ENCODE measurements at places on chromosomes 1 and 21.
A peak's percentile ranks its signal among the peaks of the same experiment; 100 is the strongest.

DNA sequence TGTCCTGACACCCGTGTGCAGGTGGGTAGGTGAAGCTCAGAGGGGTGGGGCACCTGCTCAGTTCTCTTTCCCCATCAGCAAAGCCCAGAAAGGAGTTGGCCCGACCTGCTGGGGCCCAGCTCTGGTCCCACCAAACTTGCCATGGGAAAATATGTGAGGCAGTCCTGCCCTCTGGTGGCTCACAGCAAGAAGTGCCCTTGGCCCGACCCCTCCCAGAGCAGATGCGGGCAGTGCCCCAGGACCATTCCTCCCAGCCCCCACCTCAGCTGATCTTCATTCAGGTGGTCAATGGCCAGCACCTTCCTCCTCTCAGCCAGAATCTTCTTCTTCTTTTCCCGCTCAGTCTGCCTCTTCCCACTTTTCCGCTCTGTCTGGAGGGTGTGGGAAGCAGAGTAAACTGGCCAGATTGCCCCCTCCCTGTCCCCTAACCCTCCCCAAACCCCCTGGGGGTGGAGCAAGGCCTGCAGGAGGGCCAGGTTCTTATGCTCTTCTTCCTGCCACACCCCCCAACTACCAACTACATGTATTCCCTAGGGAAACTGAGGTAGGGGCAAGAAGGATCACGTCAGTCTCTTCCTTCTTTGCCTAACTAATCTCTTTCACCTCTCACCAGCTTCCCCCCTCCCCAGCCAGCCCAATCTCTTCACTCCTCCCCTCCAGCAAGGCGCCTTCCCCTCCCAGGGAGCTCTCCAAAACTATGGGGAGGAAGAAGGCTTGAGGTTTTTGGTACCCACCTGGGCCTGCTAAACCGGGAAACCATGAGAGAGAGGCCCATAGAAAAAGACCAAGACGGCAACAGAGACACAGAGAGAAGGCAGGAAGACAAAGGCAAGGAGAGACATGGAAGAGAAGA lies 15.6 kb downstream of the TNNT2 start:
- DNase-seq: no peak

DNA sequence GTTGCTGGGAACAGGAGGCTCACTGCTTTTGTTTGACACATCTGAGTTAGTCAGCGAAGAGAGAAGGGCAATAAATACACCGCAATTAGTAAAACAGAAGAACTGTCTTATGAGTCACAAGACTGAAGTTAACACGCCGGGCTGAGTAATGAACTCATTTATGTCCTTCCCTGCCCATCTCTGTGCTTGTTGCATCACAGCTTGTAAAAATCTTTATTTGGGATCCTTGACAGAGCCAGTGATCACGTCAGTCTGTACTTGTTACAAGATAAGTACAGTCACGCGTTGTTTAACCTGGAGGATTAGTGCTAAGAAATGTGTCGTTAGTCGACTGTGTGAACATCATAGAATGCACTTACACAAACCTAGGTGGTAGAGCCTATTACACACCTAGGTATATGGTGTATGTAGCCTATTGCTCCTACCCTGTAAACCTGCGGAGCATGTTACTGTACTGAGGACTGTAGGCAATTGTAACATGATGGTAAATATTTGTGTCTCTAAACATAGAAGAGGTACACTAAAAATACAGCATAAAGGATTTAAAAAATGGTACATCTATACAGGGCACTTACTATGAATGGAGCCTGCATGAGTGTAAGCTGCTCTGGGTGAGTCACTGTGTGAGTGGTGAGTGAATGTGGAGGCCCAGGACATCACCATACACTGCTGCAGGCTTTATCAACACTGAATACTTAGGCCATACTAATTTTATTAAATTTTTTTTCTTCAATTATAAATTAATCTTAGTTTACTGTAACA lies 272.2 kb downstream of the TNR start:
- DNase-seq: no peak

DNA sequence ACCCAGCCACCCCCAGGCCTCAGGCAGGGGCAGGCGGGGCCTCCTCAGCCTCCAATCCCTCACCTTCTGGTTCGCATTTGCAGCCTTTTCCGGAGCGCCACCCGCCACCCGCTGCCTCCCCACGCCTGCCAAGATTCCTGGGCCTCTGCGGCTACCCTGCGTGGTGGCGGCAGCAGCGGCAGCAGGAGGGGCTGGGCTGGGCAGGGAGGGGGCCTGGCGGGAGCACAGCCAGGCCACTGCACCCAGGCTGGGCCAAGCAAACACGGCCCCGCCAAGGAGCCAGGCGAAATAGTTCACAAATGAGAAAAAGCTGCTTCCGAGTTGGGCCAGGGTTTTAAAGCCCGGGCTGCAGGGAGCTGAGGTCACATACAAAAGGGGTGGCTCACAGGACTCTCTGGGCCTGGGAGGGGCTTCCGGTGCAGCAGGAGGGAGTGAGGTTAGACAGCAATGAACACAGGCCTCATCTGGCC lies 9.8 kb downstream of the COL8A2 start:
- DNase-seq: no peak

DNA sequence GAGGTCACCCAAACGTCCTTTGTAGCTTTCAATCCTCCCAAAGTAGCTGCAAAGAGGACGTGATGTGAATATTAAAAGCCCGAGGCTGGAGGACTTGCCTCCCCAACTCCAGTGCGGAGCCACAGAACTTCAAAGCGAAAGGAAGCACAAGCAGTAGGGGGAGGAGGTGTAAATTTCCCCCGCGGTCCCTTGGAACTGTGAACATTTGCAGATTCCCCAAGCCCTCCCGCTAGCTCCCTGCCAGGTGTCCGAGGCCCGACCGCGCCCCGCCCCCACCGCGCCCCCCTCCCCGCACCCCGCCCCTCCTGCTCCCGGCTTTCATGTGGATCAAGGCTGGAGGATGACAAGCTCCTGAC lies 41.5 kb upstream of the HAO2 start:
- DNase-seq: no peak

DNA sequence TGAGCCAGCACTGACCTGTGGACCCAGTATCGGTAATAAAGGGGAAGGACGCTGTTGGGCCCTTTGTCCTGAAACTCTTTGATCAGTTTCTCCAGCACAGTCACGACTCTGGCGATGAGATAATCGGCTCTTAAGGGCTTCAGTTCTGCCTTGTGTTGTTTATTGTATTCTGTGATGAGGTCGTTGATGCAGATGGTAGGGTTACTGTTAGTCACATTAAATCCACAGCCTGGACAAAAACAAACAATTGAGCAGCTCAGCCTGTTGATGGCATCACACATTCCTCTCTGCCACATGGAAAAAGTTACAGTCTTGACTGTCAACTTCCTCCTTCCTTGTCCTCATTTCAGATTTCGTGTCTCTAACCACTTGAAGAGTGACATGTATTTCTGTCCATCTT lies 57.6 kb downstream of the SIM2 start:
- no peak for DNase-seq

DNA sequence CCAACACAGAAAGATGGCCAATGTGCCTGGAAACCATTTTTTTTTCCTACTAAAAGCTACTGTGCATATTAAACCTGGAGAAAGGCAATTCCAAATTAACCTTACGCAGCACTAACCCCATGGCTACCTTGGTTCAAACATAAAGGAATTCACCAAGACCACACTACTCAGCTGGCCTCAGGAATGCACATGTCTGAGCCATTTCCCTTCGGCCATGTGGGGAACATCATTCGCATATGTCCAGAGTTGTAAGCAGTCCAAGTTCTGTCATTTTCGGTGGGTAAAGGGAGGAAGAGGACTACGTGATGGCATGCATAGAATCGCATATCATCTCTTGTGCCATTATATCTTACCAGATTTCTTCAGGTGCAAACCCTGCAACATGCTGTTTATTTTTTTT lies 175.4 kb downstream of the NTMT2 start:
- DNase-seq: no peak

DNA sequence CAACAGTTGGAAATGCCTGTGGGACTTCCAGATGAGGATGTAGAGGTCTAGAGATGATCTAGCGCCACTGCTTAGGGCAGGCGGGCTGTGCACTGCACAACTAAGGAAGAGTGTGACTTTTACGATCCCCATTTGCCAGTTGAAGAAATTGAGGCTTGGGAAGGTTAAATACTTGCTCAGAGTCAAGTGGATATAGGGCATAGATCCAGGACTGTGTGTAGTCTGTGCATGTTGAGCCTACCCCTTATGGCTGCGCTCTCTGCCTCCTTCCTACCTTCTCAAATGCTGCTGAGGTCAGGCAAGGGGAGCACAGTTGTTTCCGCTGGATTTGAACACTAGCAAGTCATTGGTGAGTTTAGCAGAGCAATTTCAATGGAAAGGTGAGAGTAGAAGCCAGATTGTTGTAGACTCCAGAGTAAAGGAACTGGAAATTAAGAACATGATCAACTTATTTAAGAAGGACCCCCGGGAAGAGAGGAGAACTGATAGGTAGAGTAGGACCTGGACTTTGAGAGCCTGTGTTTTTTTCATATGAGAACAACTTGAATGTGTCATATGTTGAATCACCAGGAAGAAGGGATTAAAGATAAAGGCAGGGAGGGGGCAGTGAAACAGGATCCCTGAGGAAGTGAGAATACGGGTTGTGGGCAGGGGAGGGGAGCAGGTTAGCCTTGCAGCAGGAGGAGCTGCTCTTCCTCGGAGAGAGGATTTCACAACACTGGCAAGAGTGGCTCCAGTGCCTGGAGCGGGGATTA lies 2.7 kb downstream of the CAPN2 start:
- DNase-seq: no peak

DNA sequence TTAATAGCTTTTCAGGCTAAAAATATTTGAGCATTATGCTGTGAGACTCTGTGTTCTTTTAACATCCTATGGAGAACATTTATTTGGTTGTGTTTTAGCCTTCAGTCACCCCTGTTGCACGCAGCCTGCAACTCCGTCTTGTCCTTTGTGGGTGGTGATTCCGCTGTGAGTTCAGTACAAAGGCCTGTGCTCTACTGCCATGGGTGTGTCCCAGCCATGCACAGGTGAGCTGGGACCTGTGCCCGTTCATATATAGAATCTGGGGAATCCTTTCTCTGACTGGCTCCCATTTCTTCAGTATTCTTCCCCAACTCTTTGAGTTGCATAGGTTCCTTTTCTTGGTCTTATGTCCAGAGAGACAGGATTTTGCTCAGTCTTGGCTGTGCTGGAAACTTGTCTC lies 61.4 kb downstream of the ACTL8 start:
- no peak for DNase-seq

DNA sequence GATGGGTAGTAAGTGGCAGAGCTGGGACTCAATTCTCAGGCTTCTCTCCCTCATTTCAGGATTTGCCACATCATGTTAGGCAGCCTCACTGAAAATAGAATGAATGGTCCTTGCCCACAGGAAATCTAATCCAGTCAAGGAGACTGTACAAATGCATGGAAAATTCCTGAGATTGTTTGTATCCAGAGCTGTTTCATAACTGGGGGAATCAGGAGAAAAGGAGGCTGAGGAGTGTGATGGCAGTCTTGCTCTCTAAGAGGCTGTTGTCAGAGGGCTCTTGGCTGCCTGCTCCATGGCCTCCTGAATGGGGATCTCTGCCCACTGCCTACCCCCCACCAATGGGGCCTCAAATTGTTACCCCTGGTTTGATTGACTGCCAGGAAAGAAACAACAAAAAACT lies 141.9 kb upstream of the TNR start:
- no peak for DNase-seq

- no peak for DNase-seq
These were observed 95.3 kb upstream of the TMEM51 start for GRCh38 chr1:15058261-15058660.

DNA sequence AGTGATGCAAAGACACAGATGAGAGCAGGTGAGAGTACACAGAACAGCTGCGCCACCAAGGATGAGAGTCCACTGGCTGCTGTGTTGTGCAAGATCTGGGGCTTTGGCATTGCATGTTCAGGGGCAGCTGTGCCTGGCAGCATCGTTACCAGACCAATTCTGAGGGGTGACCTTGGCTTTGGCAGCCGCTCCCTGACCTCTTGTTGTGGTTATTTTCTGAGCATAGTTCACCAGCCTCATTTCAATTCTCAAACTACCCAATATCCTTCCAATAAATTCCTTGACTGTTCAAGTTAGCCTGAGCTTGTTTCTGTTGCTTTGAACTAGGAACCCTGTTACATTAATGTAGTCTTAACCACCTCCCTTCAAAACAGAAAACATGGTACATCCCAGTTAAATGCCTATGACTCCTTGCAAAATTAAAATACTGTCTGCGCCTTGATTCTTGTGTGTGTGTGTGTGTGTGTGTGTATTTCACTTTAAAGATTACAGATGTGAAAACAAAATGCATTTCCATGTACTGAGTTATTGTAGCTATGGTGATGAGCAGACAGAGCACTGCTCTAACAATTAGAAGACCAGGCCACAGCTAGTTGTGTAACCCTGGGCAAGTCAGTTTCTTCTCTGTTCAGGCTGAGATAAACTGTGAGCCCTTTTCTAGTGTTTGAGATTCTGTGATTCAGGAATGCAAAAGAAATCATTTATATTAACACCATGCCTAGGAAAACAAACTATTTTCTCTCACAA lies 106.3 kb upstream of the GUCA2B start:
- DNase-seq: peak; percentile 29

GRCh38 chr1:245458761-245459174 lies 304.0 kb downstream of the KIF26B start:
- DNase-seq: no peak

DNA sequence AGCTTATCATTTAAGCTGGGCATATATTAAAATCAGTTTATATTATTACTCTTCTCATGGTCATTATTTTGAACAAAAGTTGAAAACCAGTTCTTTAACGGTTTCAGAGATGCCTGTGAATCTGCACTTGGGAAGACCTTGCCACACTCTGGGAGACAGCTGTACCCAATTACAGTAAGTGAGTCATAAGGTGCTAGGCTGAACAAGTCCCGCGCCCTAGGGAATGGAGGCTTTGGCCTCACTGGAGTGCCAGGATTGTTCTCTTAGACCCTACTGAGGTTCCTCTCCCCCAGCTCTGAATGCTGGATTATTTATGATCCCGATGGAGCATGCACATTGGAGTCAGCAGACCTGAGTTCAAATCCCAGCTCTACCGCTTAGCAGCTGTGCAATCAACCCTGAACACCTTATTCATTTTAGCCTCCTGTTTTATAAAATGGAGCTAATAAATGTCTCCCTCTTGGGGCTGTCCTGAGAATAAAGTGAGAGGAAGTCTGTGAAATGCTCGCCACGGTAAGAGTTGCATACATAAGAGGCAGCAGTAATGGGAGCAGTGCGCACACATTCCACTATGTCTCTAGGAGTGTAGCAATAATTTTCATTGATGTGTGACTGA lies 266.2 kb downstream of the FOXD2 start:
- DNase-seq: no peak

GRCh38 chr1:241947354-241947753 lies 10.2 kb upstream of the BECN2 start:
- no peak for DNase-seq
